Erythroblast (primary cell): ENCODE measurements at places on chromosomes 11 and 22.

DNA sequence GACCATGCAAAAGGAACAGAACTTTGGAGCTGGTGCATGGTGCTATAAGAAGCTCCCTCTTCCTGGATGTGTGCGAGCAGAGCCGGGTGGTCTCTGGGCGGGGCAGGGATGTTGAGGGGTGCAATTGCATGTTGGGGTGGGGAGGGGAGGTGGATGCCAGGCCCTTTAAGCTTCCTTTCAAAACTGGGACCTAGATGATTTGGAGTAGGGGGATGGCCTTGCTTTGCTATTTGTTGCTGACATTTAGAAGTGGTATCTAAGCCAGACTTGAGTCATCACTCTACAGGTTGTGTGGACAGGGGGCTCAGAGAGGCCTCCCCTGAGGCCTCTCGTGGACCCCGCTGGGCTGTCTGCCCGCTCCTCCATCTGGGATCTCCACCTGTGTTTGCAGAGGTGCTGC is 24.8 kb downstream of the FBLN1 start:
- no peak for DNase-seq

DNA sequence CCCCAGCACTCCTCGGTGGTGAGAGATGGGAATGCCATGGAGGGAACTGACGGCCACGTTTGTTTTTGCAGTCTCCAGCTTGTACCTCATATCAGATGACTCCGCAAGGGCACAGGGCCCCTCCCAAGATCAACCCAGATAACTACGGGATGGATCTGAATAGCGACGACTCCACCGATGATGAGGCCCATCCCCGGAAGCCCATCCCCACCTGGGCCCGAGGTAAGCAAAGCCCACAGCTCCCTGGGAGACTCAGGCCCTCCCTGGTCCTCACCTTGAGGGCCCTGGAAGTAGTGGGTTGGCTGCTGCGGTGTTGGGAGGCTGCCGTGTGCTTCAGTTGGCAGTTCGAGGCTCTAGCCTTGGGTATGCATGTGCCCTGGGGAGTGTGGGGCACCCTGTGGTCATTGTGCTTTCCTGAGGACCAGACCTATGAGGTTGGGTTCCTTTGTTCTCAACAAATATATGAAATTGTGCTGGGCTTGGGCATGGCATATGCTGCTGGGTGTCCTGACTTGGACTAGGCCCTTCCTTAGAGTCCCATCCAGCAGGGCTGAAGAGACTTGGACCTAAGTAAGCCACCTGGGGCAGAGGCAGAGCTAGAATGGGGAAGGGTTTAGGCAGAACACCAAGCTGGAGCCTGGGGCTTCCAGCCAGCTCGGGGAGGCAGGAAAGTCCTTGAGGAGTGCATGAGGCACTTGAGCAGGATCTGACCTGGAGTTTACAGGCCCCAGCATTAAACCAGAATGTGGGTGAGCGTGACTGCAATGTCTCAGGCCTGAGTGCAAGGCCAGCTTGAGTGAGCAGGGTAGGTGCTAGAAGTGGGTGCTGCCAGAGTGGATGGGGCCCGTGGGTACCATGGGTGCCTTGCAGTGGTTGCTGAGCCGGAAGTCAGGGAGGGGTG is 26.4 kb downstream of the INCENP start:
- no peak for DNase-seq

GRCh38 chr22:29102300-29102699 is 29.5 kb downstream of the KREMEN1 start:
- DNase-seq: no peak

- DNase-seq: peak; percentile 31
Measured at GRCh38 chr11:15988693-15989231, 367.6 kb downstream of the SOX6 start.

- no peak for DNase-seq
Measured at GRCh38 chr22:33537059-33537458, 383.2 kb downstream of the LARGE1 start.

- no peak for DNase-seq
Measured at GRCh38 chr11:96961931-96962330, 572.1 kb downstream of the JRKL start.

GRCh38 chr11:27722117-27722952 is 22.1 kb upstream of the BDNF start:
- DNase-seq: no peak

GRCh38 chr11:68933605-68934320 is 30.1 kb downstream of the IGHMBP2 start:
- no peak for DNase-seq

DNA sequence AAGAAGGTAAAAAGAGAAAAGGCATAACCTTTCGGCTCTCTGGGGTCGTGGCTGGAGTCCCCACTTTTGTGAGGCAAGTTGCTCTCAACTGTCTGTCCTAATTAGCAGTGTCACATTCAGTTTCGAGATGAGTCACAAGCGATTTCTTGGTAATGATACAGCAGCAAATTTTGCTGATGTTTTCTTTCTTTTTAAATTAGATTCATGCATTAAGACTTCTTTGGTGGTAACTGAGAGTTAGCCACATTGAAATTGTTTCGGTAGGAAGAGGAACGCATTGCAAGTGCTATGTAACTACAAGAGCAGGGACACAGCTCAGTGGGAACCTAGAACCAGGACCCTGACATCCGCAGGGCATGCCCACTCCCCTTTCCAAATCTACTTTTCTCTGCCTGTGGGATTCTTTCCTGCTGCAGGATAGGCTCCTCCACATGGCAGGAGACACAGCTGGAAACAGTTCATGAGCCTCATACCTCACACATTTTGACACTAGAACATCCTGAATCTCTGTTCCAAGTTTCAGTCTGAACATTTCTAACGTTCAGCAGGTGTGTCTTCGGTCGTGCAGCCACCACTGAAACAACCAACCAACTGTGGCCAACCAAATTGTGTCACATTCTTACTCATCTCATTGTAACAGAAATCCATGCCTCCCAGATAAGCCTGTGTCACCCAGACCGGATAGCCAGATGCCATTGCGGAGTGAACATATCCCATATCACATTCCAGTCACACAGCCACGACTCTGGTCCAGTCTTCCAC is 987.6 kb downstream of the NTM start:
- DNase-seq: no peak

- DNase-seq: peak; percentile 82
Measured at GRCh38 chr11:61254403-61255025, 13.5 kb downstream of the PGA5 start.

- no peak for DNase-seq
Measured at GRCh38 chr11:71183878-71184277, 68.5 kb downstream of the SHANK2 start.

DNA sequence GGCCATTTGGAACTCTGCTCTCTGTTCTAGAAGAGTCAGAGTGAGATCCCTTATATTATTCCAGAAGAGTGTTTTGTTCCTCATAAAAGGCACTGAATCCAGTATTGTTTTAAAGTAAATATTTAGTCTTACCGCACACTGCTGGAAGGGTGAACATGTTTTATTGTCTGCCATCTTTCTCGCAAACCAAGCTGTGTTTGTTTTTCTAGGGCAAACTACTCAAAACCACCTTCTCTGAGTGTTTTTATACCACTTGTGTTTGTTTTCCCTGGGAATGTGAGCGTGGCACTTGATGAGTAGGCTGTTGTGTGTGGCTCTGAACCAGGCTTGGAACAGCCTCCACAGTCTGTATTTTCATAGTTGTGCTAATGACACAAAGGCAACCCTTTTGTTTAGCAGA is 89.8 kb downstream of the DBX1 start:
- no peak for DNase-seq

DNA sequence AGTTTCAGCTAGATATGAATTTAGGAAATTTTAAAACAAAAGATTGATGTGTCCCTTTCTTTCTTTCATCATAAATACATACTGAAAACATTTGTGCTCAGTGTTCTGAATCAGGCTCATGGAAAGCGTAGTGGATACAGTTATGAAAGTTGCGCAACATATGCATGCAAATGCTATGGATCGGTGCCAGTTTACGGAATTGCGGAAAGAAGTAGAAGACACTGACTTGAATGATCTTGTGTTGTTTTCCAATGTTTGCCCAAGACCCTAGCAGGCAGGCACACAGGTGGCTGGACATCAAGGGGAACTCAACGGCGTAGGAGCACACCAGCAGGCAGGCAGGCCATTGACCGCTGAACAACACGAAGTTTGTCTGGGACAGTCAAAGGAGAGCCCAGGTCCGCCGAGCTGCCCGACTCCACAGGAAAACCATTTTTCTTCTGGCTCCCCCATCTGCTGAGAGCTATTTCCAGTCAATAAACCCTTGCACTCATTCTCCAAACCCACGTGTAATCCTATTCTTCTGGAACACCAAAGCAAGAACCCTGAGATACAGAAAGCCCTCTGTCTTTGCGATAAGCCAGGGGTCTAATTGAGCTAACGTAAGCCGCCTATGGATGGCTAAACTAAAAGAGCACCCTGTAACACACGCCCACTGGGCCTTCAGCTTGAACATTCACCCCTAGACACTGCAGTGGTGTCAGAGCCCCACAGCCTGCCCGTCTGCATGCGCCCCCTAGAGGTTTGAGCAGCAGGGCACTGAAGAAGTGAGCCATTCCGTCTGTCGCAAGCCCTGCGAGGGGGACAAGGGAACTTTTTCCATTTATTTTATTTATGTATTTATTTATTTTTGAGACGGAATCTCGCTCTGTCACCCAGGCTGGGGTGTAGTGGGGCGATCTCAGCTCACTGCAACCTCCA is 7.4 kb upstream of the BIRC3 start:
- peak; percentile 24 for DNase-seq

- no peak for DNase-seq
Measured at GRCh38 chr11:66881451-66881835, 24.6 kb downstream of the LRFN4 start.

- DNase-seq: no peak
Measured at GRCh38 chr11:109859045-109859724, 234.0 kb upstream of the ZC3H12C start.

DNA sequence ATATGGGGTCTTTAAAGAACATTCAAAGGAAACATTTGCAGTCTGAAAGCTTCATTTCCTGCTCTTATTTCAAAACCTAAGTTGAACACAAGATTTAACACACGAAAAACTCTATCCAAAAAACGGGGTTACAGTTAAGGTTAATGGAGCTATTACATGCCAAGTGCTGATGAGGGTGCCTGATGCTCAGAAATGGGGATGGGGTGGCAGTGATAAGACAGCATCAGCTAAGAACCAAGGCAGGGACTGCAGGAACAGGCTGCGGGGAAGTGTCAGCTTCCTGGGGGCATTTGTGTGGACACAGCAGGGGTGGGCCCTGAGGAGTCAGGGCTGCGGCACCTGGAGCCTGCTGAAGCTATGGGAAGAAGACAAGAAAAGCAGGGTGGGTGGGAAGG is 12.2 kb downstream of the DGCR2 start:
- peak; percentile 70 for DNase-seq

GRCh38 chr11:69881467-69882269 is 62.5 kb upstream of the FGF3 start:
- DNase-seq: peak; percentile 11

DNA sequence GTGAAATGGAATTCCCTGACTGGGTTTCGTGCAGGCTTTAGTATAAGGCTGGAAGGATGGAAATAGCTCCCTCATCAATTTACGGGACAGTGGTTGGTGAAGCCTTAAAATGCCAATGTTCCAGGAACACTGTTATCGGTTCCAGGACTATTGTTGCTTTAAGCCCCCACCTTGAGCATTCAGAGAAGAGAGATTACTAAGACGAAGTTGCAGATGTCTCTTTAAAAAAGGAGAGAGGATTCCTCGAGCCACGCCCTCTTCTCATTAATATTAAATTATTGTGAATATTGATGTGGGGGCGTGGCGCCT is 195 bp upstream of the CREB3L1 start:
- peak; percentile 23 for DNase-seq

- DNase-seq: no peak
Measured at GRCh38 chr22:36442506-36443197, 38.8 kb downstream of the TXN2 start.

- no peak for DNase-seq
Measured at GRCh38 chr11:117535201-117535849, 207.7 kb downstream of the CEP164 start.

DNA sequence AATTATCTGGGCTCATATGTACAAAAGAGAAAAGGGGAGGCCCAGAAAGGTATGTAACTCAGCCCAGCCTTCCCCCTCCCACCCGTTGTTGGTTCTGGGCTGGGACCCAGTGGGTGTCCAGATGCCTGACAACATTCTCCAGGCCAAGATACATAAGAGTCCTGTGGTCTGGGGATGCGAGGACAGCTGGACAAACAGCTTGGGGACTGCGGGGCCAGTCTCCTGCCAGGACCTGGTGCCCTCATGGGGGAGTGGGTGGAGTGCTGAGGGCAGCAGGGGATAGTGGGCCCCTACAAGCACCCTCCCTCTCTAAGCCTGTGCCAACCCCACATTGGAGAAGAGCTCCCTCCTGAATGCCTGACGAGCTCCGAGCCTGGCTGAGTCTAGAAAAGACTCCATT is 3.5 kb upstream of the SLC22A6 start:
- no peak for DNase-seq

DNA sequence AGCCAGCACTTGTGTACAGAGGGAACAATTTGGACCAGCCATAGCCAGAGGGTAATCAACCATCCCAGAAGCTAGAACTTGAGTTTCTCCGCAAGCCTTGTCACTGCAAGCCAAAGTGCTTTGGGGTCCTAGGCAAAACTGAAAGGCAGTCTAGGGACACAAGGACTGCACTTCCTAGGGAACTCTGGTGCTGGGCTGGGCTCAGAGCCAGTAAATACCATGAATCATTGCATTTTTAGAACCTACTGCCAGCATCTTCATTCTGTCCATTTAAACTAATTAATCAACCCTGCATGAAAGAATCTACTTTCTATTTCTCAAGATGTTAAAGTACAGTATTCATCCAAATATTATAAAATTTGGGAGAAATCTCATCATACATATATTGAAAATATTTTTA is 20.0 kb downstream of the PATE3 start:
- DNase-seq: no peak

DNA sequence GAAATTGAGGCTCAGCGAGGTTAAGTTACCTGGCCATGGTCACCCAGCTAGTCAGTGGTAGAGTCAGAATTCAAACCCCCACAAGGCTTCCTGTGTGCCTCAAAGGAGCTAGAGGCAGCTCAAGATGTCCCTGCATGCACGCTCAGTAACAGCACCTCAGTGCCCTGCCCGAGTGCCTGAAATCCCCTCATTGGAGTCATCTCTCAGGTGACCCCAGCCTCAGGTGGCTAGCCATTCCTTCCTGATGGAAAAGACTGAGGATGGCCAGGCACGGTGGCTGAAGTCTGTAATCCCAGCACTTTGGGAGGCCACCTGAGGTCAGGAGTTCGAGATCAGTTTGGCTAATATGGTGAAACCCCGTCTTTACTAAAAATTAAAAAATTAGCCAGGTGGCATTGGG is 36.9 kb downstream of the LIF start:
- DNase-seq: no peak

DNA sequence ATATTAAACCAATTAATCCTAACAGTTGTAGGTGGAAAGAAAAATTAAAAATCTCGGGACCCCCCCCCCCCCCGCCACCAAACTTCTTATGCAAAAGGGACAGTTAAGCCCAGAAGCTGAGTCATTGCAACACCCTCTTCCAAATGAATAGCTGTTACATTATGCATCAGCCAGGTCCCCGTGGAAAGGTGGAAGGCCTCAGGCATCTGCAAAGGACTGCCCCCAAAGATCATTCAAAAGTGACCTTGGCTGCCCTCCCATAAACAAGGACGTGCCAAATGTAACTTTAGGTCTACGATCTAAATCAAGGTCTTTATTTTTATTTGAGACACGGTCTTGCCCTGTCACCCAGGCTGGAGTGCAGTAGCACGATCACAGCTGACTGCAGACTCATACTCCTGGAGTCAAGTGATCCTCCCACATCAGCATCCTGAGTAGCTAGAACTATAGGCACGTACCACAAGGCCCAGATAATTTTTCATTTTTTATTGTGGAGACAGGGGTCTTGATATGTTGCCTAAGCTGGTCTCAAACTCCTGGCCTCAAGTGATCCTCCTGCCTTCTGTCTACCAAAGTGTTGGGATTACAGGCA is 22.8 kb downstream of the SYN3 start:
- DNase-seq: no peak

GRCh38 chr11:97231231-97231630 is 841.4 kb downstream of the JRKL start:
- no peak for DNase-seq
